ENCODE measurements at places on chromosomes 3 and 15.
A peak's percentile ranks its signal among the peaks of the same experiment; 100 is the strongest.

GRCh38 chr3:32432711-32433530 lies 41.3 kb downstream of the CMTM7 start:
- no peak for DNase-seq

GRCh38 chr3:54518011-54518675 lies 395.8 kb downstream of the CACNA2D3 start:
- no peak for DNase-seq

GRCh38 chr3:45947361-45947760 lies 4.1 kb downstream of the CXCR6 start:
- DNase-seq = no peak

GRCh38 chr3:184448321-184449160 lies 68.7 kb downstream of the CHRD start:
- DNase-seq = no peak

- DNase-seq = no peak
Observed at GRCh38 chr3:112635674-112636073, 5.3 kb downstream of the CCDC80 start.

- no peak for DNase-seq
Observed at GRCh38 chr15:26023231-26023630, 160.1 kb upstream of the ATP10A start.

GRCh38 chr3:34212175-34212574 lies 413.7 kb downstream of the PDCD6IP start:
- DNase-seq = no peak

- DNase-seq = no peak
Observed at GRCh38 chr15:95359966-95360365, 970.5 kb upstream of the NR2F2 start.

GRCh38 chr15:50440932-50441331 lies 16.7 kb downstream of the USP8 start:
- no peak for DNase-seq

DNA sequence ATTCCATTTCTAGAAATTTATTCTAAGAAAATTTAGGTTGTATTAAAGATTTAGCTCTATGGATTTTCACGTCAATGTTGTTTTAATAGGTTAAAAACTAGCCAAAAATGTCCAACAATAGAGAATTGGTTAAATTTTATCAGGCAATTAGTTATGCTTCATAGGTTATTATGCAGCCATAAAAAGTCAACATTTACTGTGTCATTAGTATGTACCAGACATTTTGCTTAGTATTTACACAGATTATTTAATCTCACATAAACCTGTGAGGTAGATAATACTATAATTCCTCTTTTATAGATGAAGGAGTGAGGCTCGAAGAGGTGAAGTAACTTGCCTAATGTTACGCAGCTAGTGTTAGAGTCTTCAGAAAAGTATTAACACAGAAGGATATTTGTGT lies 70.6 kb upstream of the LRRFIP2 start:
- DNase-seq = no peak

- DNase-seq = no peak
Observed at GRCh38 chr3:87069971-87070370, 79.0 kb upstream of the VGLL3 start.

- no peak for DNase-seq
Observed at GRCh38 chr3:193942516-193943055, 193.4 kb upstream of the HES1 start.

DNA sequence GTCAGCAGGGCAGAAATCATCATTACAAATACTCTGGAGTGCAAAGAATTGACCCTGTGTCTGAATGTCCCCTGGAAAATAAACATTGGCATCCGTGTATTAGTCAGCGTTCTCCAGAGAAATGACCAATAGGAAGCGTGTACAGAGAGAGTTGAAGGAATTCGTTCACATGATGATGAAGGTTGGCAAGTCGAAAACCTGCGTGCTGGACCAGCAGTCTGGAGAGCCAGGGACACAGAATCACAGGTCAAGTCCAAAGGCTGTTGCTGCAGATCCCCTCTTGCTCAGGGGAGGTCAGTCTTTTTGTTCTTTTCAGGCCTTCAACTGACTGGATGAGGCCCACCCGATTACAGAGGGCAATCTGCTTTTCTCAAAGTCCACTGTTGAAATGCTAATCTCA lies 16.6 kb downstream of the GP9 start:
- no peak for DNase-seq

GRCh38 chr3:134768837-134769236 lies 26.2 kb upstream of the EPHB1 start:
- no peak for DNase-seq

DNA sequence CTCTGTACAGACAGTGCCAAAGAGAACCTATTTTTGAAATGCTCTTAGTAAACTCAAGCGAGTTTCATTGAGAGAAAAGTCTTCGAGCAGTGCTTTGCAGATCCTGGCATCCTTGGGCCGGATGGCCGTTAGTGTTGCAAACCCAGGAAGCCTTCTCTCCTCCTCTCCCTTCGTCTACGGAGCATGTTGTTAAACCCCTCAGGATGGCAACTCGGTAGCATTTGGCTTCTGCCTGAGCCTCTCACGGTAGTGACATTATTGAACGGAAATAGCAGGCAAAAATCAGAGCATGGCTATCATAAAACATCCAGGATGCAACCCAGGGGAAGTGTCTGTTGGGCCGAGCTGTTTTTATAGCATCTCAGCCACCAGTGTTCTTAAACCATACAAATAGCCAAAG lies 6.7 kb upstream of the SEC13 start:
- DNase-seq = no peak

- no peak for DNase-seq
Observed at GRCh38 chr15:70328679-70329115, 231.0 kb upstream of the TLE3 start.

GRCh38 chr3:132561003-132561402 lies 36.1 kb upstream of the ACKR4 start:
- DNase-seq = no peak

- no peak for DNase-seq
Observed at GRCh38 chr3:144018776-144019175, 47.2 kb downstream of the DIPK2A start.

DNA sequence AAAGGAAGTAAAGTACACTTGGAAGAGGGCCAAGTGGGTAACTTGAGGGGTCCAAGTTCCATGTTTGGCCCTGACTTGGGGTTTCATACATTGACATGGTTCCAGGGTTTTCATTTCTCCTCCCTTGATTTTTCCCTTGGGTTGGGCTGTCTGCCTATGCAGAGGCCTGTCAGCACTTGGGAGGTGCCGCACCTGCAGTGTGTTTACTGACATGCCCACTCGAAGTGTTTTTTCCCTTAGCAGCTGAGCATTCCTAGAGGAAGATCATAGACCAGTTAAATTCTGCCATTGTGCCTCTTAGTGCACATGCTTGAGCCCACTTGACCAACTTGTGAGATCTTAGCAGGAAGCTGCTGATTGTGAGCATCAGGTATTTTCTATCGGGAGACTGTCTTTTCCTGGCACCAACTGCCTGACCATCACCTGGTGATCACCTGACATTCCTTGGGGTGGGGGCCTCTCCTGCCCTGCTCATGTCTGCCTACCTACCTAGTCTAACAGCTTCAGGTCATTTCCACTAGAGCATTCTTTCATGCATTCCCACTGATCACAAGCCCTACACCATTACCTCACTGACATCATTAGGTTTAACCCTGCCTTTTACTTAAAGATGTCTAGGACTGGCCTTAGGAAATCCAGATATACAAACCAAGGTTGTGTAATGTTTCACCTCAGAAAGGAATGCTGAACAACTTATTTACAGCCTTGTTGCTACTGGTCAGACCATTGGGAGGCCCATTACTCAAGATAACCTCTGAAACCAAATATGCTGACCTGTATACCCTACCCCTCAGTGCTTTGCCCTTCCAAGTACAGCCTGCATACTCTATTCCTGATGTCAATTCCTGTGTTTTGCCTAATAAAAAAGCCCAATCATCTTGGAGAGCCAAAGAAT lies 68.3 kb downstream of the CD47 start:
- no peak for DNase-seq

- no peak for DNase-seq
Observed at GRCh38 chr3:134992180-134992579, 197.1 kb downstream of the EPHB1 start.

- DNase-seq = no peak
Observed at GRCh38 chr3:187951452-187952190, 202.3 kb upstream of the LPP start.

DNA sequence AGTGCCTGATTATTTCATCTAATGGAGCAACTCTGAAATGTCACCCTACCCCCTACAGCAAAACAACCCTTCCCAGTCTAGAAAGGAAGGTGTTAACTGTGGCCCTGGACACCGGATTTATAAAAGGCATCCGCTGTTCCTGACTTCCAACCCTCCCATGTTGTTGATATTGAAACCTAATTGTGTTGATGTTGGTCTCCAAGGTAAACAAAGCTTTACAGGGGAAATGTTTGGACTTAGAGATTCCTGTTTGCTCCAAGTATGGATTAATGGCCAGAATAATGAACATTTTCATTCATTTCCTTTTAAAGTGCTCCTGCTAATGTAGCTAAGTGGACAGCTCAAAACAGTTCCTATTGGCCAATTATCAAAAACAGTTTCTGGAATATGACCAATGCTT lies 19.4 kb upstream of the LMCD1 start:
- DNase-seq = no peak

DNA sequence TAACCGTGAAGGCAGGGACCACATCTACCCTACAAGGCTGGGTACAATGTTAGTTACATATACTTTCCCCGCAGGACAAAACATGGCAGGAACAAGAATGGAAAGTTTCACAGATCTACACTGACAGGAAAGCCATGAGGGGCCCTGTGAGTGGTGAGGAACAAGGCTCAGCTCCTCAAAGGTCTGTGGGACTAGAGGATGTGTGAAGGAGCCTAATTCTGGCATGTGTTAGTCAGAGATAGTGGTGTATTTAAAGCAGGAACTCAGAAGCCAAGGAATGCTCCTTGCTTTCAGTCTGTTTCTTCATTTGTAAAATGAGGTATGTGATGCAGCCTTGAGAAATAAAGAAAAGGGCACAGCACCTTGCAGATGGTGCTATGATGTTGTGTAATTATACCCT lies 25.1 kb downstream of the ETV5 start:
- no peak for DNase-seq

GRCh38 chr15:50066202-50066601 lies 52.8 kb downstream of the ATP8B4 start:
- peak; percentile 41 for DNase-seq

DNA sequence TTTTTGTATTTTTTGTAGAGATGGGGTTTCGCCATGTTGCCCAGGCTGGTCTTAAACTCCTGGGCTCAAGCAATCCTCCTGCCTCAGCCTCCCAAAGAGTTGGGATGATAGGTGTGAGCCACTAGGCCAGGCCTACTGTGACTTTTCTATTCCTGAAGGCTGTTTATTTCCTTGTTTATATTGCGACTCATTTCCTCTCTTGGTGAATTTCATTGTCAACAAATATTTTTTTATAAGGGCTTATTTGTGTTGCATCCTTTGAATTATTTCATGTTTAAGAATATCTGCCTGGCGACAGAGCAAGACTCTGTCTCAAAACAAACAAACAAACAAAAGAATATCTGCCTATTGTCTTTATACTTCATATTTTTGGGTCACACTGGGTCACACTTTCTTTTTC lies 29.4 kb upstream of the MCCC1 start:
- no peak for DNase-seq

DNA sequence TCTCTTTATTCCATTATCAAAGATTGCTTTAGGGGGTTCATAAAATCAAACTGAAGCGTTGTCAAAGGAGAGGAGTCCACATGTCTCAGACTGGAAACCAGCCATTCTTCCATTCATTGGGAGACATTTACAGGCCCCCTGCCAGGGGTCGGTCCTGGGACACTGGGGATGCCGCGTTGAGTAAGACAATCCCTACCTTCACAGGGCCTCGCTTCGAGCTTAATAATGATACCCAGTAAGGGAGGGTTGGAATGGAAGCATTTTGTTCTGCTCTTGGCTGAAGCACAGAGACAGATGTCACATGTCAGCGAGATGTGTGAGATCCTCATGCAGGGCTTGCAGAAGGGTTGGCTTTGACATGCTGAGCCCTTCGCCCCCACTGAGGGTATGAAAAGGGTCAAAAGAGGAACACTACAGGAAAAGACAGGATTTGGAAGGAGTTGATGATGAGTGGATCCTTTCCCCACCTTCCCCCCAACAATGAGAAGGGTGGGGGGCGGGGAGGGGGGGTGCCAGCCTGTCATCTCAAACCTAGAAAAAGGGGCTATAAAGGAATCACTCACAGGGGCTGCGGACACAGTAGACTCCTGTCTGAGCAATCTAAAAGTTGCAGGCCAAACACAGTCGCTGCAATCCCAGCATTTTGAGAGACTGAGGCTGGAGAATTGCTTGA lies 25.6 kb upstream of the ARL8B start:
- DNase-seq = no peak

DNA sequence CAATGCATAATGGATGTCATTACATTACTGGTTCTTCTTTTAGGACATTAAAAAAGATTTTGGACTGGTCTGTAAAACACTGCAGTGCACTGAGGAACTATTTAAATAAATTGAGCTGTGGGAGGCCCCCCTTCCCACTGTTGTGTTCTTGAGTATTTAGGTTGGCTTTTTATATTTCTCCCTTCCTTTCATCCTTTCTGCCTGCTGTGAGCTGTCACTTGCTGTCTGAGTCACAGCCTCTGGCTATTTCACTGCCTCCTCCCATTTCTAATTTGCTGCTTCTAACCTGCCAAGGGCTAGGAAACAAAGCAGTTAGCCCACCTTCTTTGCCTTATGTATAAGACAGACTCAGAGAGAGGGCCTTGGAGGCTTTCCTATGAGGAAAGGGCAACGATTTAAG lies 89.0 kb upstream of the FNDC3B start:
- no peak for DNase-seq

GRCh38 chr3:8485141-8485870 lies 16.3 kb upstream of the LMCD1 start:
- DNase-seq = no peak

GRCh38 chr15:63815796-63816533 lies 17.8 kb downstream of the HERC1 start:
- no peak for DNase-seq

DNA sequence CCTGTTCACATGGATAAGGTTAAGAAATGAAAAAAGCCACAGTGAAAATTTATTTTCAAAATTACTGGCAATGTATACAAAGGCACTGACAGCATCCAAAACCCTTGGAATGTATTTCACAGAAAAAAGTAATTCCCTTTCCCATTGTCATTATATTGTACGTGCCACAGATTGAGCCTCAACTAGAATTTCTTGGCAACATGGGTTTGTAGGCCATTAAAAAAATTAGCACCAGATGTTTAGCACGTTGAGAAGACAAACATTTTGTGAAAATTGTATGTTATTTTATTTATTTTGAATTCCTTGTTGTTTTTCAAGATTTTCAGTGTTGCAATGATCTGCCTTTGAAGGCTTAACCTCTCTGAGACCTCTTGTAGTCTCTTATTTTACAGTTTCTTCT lies 76.3 kb upstream of the EPHB3 start:
- no peak for DNase-seq

GRCh38 chr3:42116466-42116865 lies 25.3 kb downstream of the TRAK1 start:
- DNase-seq = no peak

Measured in activated CD4-positive, alpha-beta T cell treated with anti-CD3 and anti-CD28 coated beads for 48 hours (primary cell).